Peyer's patch (tissue), 4 donors: ENCODE measurements at places on chromosomes 1 and 21. TPM values are rescaled to one million over a fixed set of nuclear protein-coding genes. Genes with fewer than 3 reads are reported as not detected.

Gene CHIT1
- total RNA-seq, result 0.67 TPM

DNA sequence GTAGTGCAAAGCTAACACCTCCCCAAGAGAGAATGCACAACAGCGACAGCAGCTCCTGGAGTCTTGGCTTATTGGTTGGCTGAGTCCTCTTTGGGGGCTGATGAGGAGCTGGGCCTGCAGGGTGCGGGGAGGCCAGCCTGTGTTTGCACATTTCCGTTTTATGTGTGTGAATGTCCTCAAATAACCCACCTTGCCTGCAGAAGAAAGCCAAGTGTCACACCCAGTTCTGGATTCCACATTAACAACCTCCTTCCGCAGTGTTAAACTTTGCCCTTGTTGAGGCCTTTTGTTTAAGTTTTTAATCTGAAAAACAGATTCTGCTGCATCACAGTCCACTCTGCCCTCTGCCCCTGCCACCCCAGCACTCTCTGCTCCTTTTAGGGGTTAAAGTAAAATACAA, 274.5 kb downstream of the TM2D1 start:
- no peak for DNase-seq
- H3K27ac ChIP-seq, result peak overlapping the region; percentile 56
- peaks cover 2% of the 10 kb centered on the region for H3K36me3 ChIP-seq
- H3K4me3 ChIP-seq, result no peak overlapping the region

GRCh38 chr1:208243967-208244916, at the start of gene PLXNA2:
Gene PLXNA2 (minus strand): TSS chr1:208244384. CDS start chr1:208217922, 26,462 bp downstream.
- H3K27ac ChIP-seq, result peak within 1 kb of the TSS; percentile 73
- peak; percentile 94 for DNase-seq
- no peaks in the 10 kb centered on the region for H3K4me1 ChIP-seq
- H3K36me3 ChIP-seq, result no peaks in the 10 kb centered on the region
- H3K27me3 ChIP-seq, result no peaks in the 10 kb centered on the region

Gene ENAH
- 51.2 TPM for total RNA-seq

DNA sequence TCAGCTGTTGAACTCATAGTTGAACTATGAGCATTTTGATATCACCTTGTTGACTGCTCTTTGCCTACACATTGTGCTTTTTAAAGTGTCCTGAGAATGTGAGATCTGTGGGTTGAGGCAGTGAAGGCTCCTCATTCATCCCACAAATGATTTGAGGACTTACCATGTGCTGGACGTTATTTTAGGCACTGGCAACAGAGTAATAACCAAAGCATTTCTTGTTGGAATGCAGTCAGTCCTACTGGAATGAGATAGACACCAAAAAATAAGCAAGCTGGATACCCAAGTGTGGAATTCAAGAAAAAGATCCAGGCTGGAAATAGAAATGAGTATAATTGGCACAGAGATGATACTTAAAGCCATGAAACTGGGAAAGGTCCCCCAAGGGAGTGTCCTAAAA, 73.4 kb downstream of the ZP4 start:
- no peak overlapping the region for H3K27ac ChIP-seq
- no peaks in the 10 kb centered on the region for H3K27me3 ChIP-seq
- no peaks in the 10 kb centered on the region for H3K4me1 ChIP-seq
- H3K4me3 ChIP-seq, result no peak overlapping the region

- peak; percentile 85 for DNase-seq
- peak overlapping the region; percentile 90 for H3K27ac ChIP-seq
- H3K27me3 ChIP-seq, result no peaks in the 10 kb centered on the region
- no peaks in the 10 kb centered on the region for H3K36me3 ChIP-seq
Observed at GRCh38 chr1:212557739-212558692, 50.5 kb upstream of the ATF3 start.

GRCh38 chr1:165218731-165219130, 137.8 kb downstream of the LMX1A start:
- no peaks in the 10 kb centered on the region for H3K27me3 ChIP-seq
- no peak overlapping the region for H3K4me3 ChIP-seq
- H3K27ac ChIP-seq, result no peak overlapping the region
- DNase-seq, result no peak
- H3K36me3 ChIP-seq, result no peaks in the 10 kb centered on the region
- no peaks in the 10 kb centered on the region for H3K4me1 ChIP-seq

- DNase-seq, result no peak
- peak overlapping the region; percentile 76 for H3K27ac ChIP-seq
- peaks cover 62% of the 10 kb centered on the region for H3K4me1 ChIP-seq
- no peak overlapping the region for H3K4me3 ChIP-seq
- no peaks in the 10 kb centered on the region for H3K27me3 ChIP-seq
Observed at GRCh38 chr1:25031966-25032667, 102.0 kb upstream of the RUNX3 start.

- no peaks in the 10 kb centered on the region for H3K4me1 ChIP-seq
- H3K27me3 ChIP-seq, result no peaks in the 10 kb centered on the region
- no peak for DNase-seq
- no peaks in the 10 kb centered on the region for H3K36me3 ChIP-seq
- H3K27ac ChIP-seq, result no peak overlapping the region
Observed at GRCh38 chr21:41833497-41834115, 45.5 kb downstream of the PRDM15 start.

- no peak overlapping the region for H3K4me3 ChIP-seq
- no peaks in the 10 kb centered on the region for H3K27me3 ChIP-seq
- H3K36me3 ChIP-seq, result no peaks in the 10 kb centered on the region
- no peak overlapping the region for H3K27ac ChIP-seq
- H3K4me1 ChIP-seq, result no peaks in the 10 kb centered on the region
Observed at GRCh38 chr1:47805921-47806361, 191.2 kb downstream of the TRABD2B start.

GRCh38 chr1:15154480-15155036, 1.0 kb downstream of the TMEM51 start:
- peaks cover 54% of the 10 kb centered on the region for H3K4me1 ChIP-seq
- DNase-seq, result peak; percentile 70
- H3K27ac ChIP-seq, result peak overlapping the region; percentile 96

GRCh38 chr21:25987531-25987930, 183.0 kb downstream of the APP start:
- no peak for DNase-seq
- H3K4me3 ChIP-seq, result no peak overlapping the region
- H3K36me3 ChIP-seq, result no peaks in the 10 kb centered on the region

GRCh38 chr1:68149110-68149798, 83.1 kb downstream of the WLS start:
- peaks cover 54% of the 10 kb centered on the region for H3K36me3 ChIP-seq
- DNase-seq, result no peak
- no peak overlapping the region for H3K4me3 ChIP-seq
- H3K27ac ChIP-seq, result no peak overlapping the region
- H3K4me1 ChIP-seq, result peaks cover 16% of the 10 kb centered on the region

GRCh38 chr1:19688041-19688842, 23.6 kb downstream of the HTR6 start:
- no peak overlapping the region for H3K27ac ChIP-seq
- no peak overlapping the region for H3K4me3 ChIP-seq
- peak; percentile 28 for DNase-seq
- peaks cover 27% of the 10 kb centered on the region for H3K36me3 ChIP-seq
- no peaks in the 10 kb centered on the region for H3K4me1 ChIP-seq
